Choroid plexus epithelial cell (primary cell): ENCODE measurements at places on chromosomes 6 and 20.

DNA sequence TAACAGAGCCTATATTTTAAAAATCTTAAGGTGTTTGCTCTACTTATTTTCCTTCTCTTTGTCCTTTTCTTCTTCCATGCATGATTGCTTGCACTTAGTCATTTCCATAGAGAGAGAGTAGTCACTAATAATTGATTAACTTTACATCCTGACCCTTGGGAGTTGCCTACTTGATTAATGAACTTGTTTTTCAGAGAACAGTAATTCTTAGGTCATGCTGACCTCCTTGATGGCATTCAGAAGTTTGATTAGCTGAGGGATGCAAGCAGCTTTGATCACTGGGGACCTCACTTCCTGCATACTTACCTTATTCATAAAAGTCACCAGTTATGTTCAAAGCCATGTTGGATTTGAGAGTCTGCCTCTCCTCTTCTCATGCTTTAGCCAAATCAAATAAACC is 715.6 kb upstream of the ID4 start:
- no peak for DNase-seq

- DNase-seq = peak; percentile 68
Observed at GRCh38 chr6:146339716-146340115, 203.9 kb upstream of the RAB32 start.

DNA sequence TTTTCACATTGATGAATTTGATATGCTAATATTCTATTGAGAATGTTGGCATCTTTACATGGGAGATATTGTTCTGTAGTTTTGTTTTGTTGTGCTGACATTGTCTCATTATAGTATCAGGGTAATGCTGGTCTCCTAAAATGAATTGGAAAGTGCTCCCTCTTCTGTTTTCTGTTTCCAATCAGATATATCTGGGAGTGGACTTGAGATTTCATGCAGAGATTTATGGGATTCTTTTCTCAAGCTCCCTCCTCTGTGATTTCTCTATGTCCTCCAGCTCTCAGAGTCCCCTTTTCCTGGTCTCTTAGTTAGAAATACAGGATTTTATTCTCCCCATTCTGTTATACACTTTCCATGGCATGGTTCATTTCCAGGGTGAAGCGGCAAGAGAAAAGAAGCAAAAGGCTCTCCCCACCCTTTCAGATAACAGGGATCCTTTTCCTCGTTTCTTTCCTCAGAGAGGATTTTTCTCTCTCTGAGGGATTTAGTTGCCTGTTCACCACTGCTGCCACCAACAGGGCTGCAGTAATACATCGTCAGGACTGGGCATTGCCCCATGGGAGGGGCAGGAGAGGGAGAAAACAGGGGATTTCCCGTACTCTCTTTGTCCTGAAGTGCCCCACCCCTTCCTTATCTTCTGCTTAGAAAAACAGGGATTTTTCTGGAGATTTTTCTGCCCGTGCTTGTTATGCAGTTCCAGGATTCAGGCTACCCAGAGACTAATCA is 59.3 kb upstream of the STMND1 start:
- peak; percentile 43 for DNase-seq

- no peak for DNase-seq
Observed at GRCh38 chr6:2980465-2980855, 9.1 kb upstream of the SERPINB6 start.

DNA sequence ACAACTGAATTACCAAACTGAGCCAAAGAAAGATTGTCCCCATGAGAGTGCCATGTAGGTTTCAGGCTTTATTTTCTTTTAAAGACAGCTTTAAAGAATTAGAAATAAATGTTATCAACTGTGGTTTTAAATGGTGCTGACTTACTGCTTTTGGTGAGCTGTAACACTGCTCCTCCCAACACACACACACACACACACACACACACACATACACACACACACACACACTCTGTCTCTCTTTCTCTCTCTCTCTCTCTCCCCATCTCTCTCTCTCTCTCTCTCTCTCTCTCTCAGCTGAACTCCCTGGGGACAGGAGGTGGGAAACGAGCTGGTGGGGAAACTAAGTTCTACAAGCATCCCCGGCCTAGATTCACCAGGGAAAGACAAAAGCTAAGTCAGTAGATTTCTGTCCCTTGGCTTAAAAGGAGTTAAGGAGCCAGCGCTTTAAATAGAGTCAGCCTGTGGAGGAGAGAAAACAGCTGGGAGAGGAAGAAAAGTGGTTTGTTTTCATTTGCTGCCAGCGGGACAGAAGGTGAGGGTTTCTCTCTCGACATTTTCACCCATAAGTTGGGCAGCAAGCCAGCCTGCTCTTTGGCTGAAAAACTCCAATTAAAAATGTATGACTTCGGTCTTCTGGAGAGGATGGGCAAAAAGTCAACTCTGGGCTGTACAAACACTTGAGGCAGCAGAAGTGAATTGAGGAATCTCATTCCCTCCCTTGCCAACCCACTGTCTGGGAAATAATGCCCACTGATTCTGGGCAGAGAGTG is 27.4 kb downstream of the CBLN4 start:
- DNase-seq = no peak

GRCh38 chr6:24865161-24865560 is 66.4 kb upstream of the ARMH2 start:
- no peak for DNase-seq
